Activated CD4-positive, alpha-beta T cell treated with anti-CD3 and anti-CD28 coated beads for 48 hours (primary cell): ENCODE measurements at places on chromosomes 11 and 22.
A peak's percentile ranks its signal among the peaks of the same experiment; 100 is the strongest.

- no peak for DNase-seq
These were observed 32.7 kb upstream of the CELSR1 start for GRCh38 chr22:46569848-46570695.

- peak; percentile 44 for DNase-seq
These were observed 2.2 kb downstream of the PHLDB1 start for GRCh38 chr11:118609380-118610224.

DNA sequence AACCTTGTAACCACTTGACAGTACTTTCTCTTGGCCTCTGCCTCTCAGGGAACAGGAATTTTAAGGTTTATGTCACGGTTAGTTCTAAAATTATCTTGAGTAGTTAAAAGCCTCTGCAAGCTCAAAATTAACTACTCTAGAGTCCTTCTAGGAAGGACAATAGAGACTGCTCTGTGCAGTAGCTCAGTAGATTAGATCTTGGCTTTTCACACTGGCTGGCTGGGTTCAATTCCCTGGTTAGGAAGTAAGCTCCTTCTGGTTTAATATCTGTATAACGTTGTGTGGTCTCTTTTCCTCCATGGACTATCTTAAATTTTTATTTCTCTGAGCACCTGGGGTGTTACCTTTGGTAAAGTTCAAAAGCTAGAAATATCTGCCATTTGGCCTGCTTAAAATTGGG, 109.2 kb downstream of the AASDHPPT start:
- no peak for DNase-seq

DNA sequence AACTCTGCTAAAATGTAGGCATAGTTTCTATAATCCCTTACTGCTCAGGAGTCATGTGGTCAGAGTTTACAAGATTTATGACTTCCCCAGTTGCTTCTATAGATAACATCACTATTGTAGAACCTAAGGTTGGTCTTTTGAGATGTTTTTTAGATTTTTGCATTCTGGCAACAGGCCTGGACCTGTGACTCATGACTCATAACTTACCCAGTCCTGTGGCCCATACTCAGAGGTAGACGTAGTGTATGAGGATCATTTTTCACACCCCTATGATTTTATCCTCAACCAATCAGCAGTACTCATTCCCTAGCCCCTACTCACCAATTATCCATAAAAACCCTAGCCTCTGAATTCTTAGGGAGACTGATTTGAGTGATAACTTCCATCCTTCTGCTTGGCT, 384.4 kb upstream of the DDI1 start:
- no peak for DNase-seq

DNA sequence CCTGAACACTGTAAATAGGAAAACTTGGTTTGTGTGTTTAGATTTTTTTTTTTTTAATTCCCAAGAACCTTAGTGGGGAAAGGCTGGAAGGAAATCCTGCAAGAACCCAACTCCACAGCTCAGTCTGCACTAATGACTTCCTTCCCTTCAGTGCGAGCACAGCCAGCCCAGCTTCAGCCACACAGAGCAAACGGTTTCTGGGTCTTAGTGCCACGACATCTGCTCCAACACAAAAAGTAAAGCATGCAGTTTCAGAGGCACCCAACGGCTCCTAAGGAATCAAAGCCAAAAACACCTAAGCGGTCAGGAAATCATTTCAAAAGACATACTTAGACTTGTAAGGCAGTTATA, 236.1 kb downstream of the TTC28 start:
- DNase-seq: peak; percentile 38

GRCh38 chr22:38069372-38070249, 12.4 kb downstream of the PICK1 start:
- DNase-seq: no peak

DNA sequence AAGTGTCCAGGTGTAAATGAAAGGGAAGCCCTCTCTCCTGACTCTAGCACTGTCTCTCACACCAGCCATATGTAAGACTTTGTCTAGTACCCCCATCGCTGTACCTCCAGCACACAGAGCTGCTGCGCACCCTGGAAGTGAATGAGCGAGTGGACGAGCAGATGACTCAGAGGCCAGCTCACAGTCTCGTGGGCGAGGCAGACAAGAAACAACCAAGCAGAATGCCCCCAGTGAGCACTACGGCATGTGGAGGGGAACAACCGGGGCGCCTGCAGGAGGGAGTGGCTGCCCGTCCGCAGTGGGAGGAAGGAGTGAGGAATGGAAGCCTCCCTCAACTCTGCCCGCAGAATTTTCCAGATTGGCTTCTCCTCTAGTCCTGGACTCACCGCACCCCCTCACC, 46.4 kb downstream of the MCM5 start:
- no peak for DNase-seq

DNA sequence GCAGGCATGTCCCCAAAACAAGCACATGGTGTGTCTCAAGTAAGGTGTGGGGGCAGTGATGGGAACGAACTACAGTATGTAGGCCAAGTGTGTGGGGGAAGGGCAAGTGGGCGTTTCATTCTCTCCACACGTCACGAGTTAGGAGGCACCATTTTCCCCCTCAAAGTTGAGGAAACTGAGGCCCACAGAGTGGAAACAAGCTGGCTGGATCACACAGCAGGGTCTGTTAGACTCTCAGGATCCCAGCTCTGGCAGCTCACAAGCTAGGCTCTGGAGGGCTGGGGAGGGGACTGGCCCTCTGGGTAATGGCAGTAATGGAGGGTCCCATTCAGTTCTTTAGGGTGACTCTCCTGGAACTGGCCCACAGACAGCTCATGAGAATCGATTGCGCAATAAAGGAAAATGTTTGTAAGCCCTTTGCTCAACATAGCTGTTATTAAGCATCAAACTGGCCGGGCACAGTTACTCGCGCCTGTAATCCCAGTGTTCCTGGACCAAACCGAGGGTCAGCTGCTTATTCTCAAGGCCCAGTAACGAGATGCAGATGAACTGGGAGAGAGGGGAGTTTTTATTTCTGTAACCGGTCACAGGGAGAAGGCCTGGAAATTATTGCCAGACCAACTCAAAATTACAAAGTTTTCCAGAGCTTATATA, 24.1 kb upstream of the TUB start:
- no peak for DNase-seq

DNA sequence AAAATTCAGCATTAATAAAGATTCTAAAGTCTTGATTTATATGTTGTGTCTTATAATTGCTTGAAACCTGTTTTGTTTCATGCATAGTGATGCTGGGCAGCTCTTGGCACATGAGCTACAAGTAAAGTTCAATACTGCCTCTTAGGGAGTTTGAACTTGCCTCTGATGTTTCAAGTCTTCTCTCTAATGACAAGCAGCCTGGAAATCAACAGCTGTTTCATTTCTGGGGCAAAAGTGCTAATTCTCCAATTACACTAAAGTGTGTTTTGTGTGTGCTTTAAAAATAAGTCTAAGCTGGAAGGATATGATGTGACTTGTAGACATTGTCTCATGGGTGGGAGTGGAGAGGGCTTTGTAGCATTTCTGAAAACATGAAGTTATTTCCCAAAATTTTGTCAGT, 23.7 kb upstream of the SESN3 start:
- no peak for DNase-seq

- DNase-seq: no peak
These were observed 87.1 kb upstream of the OPCML start for GRCh38 chr11:133619397-133619796.

- no peak for DNase-seq
These were observed 195.7 kb upstream of the API5 start for GRCh38 chr11:43116071-43116470.

DNA sequence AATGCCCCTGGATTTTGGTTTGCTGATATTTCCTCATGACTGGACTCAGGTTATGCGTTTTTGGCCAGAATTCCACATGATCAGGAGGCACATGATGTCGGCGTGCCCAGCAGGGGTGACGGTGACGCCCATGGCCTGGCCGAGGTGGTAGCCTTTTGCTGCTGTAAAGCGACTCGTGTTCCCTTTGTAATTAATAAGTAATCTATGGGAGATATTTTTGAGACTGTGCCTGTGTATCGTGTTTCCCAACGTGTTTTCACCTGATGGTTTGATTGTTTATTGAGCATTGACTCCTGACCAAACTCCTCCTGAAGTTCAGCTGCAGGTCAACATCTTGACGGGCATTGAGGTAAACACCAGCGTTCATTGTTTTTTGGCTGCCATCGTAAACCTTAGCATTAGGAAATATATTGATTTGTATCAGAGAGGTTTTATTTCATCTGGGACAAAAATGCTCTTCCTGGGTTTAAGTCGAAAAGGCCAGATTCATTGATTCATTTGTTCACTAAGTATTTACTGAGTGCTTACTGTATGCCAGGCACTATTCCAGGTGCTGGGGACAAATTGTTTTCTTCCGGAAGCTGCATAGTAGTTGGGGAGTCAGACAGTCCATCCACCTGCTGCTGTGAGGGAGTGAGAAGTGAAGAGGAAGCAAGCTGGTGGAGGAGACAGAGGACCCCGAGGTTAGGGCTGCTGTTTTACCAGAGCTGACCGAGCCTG, 23.6 kb downstream of the DCPS start:
- DNase-seq: no peak

DNA sequence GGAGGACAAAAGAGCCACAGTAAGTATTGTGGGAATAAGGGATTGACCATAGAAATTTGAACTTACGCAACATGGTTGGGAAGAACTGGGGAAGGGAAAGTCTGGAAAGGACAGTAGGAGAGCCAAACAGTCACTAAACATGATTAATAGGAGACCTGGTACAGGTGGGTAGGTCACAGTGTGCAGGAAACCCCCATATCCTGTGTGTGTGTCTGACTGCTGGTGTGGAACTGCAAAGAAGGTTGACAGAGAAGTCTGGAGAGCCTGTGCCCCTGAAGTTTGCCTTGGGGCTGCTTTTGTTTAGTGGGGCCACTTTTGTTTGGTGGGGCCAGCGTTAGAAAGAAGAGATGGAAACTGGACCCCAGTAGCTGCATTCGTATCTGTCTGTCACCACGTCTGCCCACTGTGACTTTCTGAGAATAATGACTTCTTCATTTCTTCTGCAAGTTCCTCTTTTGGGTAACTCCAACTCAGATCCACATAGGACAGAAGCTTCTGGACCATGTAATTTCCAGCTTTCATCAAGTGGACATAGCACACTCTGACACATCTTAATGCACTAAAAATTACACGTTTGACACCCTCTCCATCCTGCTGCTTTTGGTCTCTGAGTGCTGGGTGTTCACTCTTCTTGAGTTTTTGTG, 126.8 kb upstream of the RAG2 start:
- no peak for DNase-seq

GRCh38 chr11:121152764-121153163, 51.7 kb downstream of the TECTA start:
- no peak for DNase-seq

DNA sequence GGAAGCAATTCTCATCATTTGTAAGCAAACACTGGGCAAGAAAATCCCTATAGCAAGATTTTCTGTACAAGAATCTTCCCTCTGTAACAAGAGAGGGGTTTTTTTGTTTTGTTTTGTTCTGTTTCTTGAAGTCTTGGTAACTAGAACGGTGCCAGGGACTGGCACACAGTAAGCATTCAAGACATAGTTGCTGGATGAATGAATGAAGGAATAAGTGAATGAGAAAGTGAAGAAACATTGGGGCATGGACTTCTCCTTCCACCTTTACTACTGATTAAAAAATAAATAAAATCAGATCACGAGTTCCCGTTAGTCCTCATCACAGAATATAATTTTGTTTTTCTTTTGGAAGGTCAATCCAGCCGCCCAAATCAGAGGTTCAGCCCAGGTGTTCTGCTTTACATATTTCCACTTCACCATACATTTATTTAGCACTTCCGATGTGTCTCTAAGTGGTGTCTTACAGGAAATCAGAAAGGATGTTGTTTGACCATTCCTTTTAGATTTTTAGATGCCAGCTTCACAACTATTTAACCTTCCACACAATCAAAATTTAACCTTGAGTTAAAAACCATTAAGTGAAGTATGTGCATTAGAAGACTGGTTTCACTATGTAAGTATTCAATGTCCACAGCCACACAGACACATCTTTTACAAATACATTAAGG, 281.2 kb downstream of the CADM1 start:
- no peak for DNase-seq
